Right atrium auricular region (tissue), 2 donors: ENCODE measurements at places on chromosomes 16 and 17. TPM values are rescaled to one million over a fixed set of nuclear protein-coding genes. Genes with fewer than 3 reads are reported as not detected.

The SAMD14 gene
- total RNA-seq = 0.78 TPM

The CDRT15L2 gene
- total RNA-seq = not detected

The COL1A1 gene
- 19.8 TPM for total RNA-seq

The SUZ12 gene
- total RNA-seq = 12.0 TPM

The CNGB1 gene
- not detected for total RNA-seq

GRCh38 chr16:59204589-59204988 is 470.5 kb upstream of the GOT2 start:
- DNase-seq = no peak
- H3K36me3 ChIP-seq = no peaks in the 10 kb centered on the region
- no peaks in the 10 kb centered on the region for H3K4me1 ChIP-seq
- H3K4me3 ChIP-seq = no peak overlapping the region
- no peaks in the 10 kb centered on the region for H3K27me3 ChIP-seq

DNA sequence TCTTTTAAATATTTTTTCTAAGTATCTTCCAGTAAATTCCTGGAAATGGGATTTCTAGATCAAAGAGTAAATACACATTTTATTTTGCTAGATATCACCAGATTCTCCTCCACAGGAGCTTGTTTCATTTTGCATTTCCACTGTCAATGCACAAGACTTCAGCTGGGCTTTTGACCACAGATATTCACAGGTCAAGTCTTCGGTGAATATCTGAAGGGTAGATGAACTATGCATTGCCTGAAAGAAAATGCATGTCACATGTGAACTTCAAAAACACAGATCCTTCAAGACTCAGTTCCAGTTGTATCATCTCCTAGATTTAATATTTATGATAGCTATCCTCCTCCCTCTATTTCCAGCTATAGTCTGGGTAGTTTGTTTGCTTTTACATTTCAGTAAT is 963.6 kb upstream of the GOT2 start:
- no peak overlapping the region for H3K27ac ChIP-seq
- H3K4me1 ChIP-seq = no peaks in the 10 kb centered on the region
- H3K27me3 ChIP-seq = no peaks in the 10 kb centered on the region
- no peak overlapping the region for H3K4me3 ChIP-seq

- H3K27me3 ChIP-seq = no peaks in the 10 kb centered on the region
- DNase-seq = no peak
- no peak overlapping the region for H3K4me3 ChIP-seq
- no peak overlapping the region for H3K27ac ChIP-seq
- peaks cover 16% of the 10 kb centered on the region for H3K36me3 ChIP-seq
- peaks cover 19% of the 10 kb centered on the region for H3K4me1 ChIP-seq
These were observed 26.8 kb downstream of the TBC1D16 start for GRCh38 chr17:80008848-80009247.

DNA sequence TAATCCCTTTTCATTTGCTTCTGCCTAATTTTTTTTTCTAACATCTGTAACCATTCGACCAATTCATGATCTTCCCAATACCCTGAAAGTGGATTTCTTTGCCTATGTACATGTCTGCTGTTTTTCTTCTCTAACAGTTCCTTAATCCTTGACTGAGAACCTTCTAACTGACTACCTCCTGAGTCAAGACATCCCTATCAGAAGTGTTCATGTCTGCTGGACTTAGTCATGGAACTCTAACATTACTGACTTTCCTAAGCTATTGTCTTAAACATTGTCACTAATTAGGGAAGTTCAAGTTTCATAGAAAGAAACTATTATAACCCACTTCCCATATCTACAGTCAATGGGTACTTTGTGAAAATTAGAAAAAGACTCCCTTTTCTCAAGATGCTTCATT is 52.4 kb upstream of the IRX5 start:
- no peaks in the 10 kb centered on the region for H3K27me3 ChIP-seq
- no peaks in the 10 kb centered on the region for H3K4me1 ChIP-seq
- DNase-seq = no peak
- no peaks in the 10 kb centered on the region for H3K36me3 ChIP-seq
- H3K4me3 ChIP-seq = no peak overlapping the region

DNA sequence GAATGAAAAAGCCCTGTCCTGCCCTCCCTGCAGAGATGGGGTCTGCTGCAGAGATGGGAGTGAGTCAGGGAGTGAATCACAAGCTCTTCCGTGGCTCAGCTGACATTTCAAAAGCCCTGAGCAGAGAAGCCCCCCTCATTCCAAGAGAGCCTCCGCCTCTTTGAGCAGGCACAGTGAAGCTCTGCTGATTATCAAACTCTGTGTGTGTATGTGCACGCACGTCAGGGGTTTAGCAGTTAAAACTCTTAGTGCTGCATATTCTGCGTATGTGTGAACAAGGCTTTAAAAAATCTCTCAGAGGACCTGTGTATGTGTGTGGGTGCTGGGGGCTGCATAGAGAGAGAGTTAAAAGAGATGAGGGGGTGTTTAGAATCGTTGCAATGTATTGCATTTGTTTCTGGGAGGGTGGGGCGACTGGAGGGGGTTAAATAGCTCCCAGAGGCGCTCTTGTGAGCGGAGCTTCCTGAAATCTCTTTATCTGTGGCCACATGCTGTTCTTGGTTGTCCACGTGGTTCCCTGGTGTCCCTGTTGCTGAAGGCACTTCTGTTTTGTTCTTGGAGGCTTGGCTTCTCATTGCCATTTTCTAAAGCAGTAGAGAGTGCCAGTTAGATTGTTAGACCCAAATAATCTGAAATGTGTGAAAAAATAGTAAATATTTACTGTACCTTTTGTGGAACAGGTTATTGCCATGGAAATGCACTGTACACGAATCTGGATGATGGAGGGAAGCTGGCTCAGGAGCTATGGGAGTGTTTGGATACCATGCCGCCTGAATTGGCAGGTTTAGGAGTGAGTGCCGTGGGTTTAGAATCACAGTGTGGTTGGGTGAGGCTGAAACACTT is 116.6 kb downstream of the PRKCB start:
- H3K4me1 ChIP-seq = no peaks in the 10 kb centered on the region
- no peak overlapping the region for H3K4me3 ChIP-seq
- H3K27me3 ChIP-seq = no peaks in the 10 kb centered on the region
- no peaks in the 10 kb centered on the region for H3K36me3 ChIP-seq

DNA sequence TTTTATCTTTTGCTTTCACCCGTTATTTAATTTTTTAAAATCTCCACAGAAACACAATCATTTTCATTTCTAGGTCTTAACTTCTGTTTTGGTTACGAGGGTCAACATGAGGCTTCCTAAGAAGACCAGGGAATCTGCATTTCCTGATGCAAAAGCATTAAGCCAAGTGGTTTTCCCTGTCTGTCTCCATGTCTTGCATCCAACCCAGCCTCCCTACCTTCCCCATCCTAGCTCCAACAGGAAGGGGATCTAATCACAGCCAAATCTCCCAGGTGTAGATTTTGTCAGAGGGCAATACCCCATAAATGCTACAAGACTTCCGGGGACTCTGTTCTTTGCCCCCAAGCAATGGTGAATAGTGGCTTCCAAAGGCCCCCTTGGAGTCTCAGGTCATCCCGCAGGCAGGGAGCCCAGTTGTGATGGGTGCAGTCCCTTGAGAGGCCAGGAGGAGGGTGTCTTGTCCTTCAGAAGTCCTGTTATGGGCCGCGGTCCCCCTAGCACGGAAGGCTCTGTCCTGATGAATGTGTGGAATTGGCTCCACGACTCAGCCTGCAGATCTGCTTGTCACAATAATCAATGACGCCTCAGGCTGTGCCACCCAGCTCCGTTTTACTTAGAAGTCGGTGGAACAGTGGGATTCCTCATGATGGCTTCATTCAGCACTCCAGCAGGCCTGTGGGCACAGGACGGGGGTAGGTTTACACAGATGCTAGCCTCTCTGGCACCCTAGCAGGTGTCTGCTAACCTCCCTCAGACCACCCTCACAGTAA is 141.1 kb downstream of the RGS9 start:
- H3K36me3 ChIP-seq = no peaks in the 10 kb centered on the region
- no peaks in the 10 kb centered on the region for H3K27me3 ChIP-seq
- no peak overlapping the region for H3K27ac ChIP-seq
- no peaks in the 10 kb centered on the region for H3K4me1 ChIP-seq

GRCh38 chr17:16398270-16399267 is 16.8 kb upstream of the TRPV2 start:
- H3K27me3 ChIP-seq = no peaks in the 10 kb centered on the region
- no peaks in the 10 kb centered on the region for H3K4me1 ChIP-seq
- no peak overlapping the region for H3K4me3 ChIP-seq
- H3K36me3 ChIP-seq = no peaks in the 10 kb centered on the region
- no peak overlapping the region for H3K27ac ChIP-seq

DNA sequence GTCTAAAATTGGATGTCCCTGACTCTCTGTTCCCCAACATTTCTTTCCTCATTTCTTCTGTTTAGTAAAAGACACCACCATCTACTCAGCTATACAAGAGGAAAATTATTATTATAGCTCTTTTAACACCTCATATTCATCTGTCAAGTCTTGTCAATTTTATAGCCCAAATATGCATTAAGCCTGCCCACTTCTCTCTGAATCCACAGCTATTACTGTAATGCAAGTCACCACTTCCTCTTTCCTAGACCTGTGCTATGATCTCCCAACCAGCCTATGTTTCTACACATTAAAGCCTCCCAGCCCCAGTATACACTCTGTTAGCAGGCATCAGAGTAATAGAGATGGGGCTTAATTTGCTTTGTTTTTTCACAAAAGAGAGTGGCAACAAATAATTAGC is 252.9 kb downstream of the GRIN2A start:
- no peak for DNase-seq
- peaks cover 7% of the 10 kb centered on the region for H3K4me1 ChIP-seq
- H3K27ac ChIP-seq = no peak overlapping the region
- H3K4me3 ChIP-seq = no peak overlapping the region

DNA sequence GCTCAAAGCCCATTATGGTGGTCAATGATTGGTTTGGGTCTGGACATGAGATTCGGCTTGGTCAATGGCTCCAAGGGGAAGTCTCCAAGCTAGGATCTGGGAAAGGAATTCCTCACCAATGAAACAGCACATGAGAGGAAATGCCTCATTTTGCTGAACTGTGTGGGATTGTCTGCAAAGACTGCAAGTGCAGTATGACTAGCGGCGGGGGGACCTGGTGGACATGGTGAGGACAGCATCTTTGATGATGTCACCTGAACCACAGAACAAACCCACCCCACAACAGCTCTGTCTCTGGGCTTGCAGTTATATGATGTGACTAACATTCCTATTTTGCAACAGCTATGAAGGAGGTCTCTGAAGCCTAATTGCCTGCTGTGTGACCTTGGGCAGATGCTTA is 50.6 kb upstream of the NKD1 start:
- no peak overlapping the region for H3K27ac ChIP-seq
- H3K4me3 ChIP-seq = no peak overlapping the region
- H3K27me3 ChIP-seq = no peaks in the 10 kb centered on the region
- no peaks in the 10 kb centered on the region for H3K36me3 ChIP-seq
- DNase-seq = peak; percentile 44

DNA sequence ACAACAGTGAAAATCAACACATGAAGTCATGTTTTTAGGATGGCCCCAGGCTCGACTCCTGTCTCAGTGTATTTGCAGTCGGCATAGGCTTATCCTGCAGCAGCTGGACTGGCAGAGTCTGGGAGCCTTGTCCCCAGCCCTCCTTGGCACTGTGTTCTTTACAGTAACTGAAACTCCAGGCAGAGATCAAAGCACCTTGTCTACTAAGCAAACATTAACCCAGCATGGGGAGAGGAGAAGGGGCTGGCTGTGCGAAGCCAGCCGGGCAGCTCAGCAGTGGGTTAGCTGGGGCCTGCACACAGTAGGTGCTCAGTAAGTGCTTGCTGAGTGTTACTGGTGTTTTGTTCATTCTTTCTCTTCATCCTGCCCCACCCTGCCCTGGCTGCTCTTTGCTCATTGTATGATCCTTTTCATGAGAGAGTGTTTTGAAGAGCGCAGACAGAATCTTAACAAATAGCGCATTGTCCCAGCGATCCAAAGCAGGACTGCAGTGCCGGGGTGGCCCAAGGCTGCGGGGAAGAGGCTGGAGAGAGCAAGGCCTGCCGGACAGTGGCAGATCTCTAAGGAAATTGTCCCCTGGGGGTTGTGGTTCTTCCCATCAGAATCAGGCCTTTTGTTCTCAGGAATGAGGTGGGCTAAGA is 23.5 kb upstream of the ITGB4 start:
- H3K27ac ChIP-seq = peak overlapping the region; percentile 93
- H3K27me3 ChIP-seq = no peaks in the 10 kb centered on the region
- no peak overlapping the region for H3K4me3 ChIP-seq
- peaks cover 31% of the 10 kb centered on the region for H3K36me3 ChIP-seq
- no peak for DNase-seq

DNA sequence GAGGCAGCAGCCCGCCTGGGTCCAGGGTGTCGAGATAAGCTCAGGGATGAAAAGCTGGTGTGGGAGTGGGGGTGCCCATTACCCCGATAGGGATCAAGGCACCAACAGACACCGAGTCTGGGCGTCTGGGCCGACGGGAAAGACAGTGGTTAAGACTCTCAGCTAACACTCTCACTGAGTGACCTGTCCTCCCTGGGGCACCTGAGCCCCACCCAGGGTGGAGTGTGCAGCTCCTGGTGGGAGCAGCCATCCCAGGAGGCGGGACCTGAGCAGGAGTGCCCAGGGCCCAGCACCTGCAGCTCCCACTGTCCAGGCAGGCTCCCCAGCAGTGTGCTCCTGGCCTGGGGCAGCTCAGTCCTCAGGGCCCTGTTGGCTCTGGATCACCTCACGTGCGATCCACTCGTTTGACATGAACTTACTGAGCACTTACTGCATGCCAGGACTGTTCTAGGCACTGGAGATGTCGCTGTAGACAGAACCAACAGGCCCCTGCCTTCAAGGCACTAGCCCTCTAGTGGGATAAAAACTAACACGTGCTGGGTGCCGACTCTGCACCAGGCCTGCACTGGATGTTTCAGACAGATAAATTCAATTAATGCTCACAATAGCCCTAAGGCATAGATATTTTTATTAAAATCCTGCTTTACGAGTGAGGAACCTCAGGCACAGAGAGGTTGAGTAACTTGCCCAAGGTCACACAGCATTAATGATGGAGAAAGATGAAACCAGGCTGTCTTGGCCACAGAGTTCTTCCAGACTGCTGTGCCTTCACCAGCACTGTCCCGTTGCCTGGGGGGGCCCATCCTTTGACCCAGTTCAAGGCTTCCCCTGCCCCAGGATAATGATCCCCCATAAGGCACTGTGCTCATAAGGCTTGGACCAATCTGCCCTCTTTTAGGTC is 1.9 kb downstream of the EVPLL start:
- H3K27ac ChIP-seq = no peak overlapping the region
- H3K4me3 ChIP-seq = no peak overlapping the region
- H3K4me1 ChIP-seq = peaks cover 4% of the 10 kb centered on the region
- H3K27me3 ChIP-seq = no peaks in the 10 kb centered on the region
- no peaks in the 10 kb centered on the region for H3K36me3 ChIP-seq

DNA sequence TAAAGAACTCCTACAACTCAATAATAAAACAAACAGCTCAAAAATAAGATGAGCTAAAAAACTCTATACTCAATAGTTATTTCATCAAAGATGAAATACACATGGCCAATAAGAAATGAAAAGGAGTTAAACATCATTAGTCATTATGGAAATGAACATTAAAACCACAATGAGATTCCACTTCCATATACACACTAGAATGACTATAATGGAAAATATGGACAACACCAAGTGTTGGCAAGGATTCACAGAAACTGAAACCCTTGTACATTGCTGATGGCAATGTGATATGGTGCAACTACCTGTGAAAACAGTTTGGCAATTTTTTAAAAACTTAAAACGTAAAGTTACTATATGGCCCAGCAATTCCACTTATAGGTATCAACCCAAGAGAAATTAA is 91.4 kb downstream of the GRIN2A start:
- no peak for DNase-seq
- no peaks in the 10 kb centered on the region for H3K4me1 ChIP-seq
- no peaks in the 10 kb centered on the region for H3K27me3 ChIP-seq
- no peaks in the 10 kb centered on the region for H3K36me3 ChIP-seq
- H3K27ac ChIP-seq = no peak overlapping the region
